ENCODE measurements at places on chromosomes 12 and 14.

DNA sequence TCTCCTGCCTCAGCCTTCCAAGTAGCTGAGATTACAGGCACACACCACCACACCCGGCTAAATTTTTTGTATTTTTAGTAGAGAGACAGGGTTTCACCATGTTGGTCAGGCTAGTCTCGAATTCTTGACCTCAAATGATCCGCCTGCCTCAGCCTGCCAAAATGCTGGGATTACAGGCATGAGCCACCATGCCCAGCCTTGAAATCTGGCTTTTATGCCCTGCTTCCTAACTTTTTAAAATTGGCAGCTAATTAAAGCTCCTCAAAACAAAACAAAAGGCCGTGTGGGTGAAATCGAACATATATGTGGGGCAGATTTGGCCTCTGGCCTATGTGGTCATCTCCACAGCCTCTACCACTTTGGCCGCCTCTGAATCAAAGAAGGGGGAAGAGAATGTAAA, 37.9 kb downstream of the KCTD10 start:
- DNase-seq: no peak

- no peak for DNase-seq
Measured at GRCh38 chr12:74337951-74338350, 199.7 kb upstream of the ATXN7L3B start.

- no peak for DNase-seq
Measured at GRCh38 chr12:99224237-99224636, 423.3 kb upstream of the GARIN6 start.

DNA sequence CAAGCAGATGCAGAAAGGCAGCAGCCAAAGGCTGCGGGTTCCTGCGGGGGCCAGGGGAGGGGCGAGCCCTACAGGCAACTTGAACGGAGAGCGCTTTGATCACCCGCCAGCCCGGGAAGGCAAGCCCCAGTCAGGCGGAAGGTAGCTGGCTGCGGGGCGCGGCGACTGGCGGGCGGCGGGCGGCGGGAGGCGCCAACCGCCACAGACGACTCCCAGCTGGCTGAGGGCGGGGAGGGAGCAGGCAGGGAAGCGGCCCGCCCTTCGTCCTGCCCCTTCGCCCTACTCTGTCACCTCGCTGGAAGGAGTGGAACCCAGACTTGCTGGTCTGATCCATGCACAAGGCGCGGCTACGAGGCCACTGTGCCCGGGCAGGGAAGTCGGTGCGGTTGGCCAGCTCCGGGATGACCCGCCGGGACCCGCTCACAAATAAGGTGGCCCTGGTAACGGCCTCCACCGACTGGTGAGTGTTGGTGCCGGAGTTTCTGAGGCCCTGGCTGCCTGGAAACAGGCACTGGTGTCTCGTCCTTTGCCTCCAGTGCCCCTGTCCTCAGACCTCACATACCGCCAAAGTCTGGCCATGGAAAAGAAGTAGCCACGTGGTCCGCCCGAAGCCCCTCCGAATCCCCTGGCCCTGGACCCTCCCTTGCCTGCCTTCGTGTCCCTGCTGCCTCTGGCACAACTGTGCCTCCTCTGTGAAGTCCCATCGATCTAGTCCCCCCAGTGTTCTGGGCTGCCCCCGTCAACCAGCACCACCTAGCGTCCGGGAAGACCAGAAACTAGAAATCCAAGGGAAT, 15.4 kb upstream of the CARMIL3 start:
- peak; percentile 75 for DNase-seq

DNA sequence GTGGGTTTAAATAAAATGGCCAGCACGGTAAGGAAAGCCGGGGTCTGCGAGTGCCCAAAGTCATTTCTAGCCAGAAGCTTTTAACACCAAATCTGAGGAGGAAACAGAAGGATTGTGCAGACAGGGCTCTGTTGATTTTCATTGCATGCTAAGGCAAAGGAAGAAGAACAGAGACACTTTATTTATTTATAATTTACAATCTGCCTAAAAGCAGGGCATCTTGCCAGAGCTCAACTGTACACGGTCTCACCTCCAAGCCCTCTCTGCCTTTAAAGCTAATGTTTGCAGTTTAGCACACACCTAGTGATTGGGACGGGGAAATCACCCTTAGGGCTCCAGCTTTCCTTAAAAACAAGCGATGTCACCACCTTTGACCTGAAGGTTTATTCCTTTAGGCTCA, 4.0 kb downstream of the KCNA5 start:
- no peak for DNase-seq

DNA sequence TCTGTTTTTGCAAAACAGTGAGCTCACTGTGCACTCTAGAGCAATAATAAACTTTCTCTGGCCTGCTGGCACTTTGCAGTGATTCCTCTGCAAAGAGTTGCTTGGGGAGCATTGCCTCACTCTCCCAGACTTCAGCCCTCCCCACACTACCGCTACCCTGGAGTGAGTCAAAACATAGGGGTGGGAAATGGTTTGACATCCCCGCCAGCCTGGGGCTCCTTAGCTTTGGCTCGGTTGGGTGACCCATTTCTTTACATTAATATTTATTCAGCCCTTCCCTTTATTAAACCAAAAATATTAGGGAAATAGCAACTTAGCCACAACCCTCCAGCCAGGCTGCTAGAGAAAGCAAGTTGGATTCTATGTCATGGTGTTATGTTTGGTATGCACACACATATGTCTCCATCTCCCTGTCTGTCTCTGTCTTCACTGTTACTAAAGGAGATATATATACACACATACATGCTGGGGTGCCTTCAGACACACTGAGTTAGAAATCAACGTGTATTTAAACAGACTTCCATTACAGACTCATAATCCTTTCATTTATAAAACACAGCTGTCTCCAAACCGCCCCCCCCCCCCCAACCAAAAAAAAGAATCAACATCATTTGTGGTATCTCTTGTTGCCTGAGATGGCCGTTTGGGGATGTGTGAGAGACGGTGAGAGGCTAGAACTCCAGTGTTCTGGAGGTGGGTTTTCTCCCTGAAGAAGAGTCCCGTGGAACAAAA, 3.4 kb upstream of the IRF2BPL start:
- DNase-seq: no peak

DNA sequence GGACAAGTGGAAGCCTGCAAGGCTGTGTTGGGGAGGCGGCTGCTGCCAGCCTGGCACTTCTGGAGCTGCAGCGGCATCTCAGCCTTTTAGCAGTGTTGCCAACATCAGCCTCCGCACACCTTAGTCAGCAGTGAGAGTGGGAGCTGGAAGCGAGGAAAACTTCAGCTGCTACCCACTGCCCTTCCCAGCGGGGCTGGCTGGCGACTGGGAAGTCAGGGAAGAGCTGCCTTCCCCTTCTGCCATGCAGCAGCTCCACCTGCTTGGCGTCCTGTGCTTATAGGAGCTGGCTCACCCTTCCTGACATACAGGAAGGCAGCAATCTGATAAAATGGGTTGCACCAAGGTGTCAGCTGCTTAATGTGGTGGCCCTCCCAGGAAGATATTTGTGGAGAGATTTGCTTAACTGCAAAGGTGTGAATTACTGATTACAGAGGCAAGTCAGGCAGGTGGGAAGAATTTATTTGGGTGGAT, 15.4 kb upstream of the PLEKHG3 start:
- no peak for DNase-seq

DNA sequence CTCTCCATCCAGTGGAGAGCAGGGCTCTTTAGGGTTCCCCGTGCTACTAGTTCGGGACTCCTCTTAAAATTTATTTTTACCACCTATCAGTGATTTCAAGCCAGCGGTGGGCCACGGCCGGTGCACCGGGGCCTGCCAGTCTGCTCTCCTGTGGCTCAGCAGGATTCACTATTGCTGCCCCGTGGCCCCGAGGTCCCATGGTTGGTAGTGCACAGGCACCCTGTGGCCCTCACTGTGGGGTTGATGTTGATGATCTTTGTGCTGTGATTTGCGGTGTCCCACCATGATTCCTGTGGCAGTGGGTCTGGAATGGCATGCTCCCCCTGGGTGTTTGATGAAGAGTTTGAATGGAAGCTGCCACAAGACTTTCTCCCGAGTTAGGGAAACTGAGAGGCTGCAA, 12.6 kb upstream of the MEG3 start:
- no peak for DNase-seq

DNA sequence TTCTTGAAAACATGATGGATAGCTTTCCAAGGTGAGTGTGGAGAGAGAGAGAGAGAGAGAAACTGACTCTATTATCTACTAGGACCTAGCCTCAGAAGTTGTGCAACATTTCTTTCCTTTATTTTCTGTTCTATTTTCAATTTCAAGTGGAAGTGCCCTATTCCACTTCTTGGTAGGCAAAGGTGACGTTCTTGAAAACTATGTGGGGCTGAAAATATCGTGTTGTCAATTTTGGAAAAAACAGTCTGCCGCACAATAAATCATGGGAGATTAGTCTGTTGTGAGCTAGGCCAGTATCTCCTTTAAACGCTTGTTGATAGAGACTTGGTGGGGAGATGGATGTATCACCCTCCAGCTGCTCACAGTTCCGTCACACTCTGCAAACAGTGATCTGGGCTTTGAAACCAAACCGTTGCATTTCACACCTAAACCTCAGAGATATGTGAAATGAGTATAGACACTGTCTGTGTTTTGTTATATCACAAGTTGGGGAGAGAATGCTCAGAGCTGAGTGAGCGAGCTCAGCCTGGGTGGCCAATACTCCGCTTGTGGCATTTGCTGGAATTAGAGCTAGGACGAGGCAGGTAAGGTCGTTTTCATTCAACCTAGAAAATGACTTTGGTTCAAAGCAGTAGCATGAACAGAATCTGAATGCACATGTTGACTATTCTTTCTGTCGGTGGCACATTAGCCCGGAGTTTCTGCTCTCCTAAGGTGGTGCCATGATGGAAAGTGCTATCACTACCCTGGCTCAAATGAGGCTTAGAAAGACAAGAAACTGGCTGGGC, 75.1 kb upstream of the ST8SIA1 start:
- DNase-seq: peak; percentile 66

- DNase-seq: no peak
Measured at GRCh38 chr12:25469861-25470260, 83.2 kb downstream of the LMNTD1 start.

DNA sequence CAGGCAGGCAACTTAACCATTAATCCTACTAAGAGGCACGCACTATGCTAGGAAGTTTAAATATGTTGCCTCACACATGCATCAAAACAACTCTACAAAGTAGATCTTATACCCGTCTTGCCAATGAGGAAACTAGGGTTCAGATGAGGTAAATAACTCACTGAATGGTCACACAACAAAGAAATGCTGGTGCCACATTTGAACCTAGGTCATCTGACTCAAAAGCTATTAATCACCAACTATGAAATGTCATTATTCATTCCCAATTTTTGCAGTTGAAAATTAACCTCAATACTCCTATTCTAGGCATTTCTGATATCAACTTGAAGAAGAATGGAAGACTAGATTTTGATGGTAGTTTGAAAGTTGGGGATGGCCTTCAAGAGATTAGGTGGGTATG, 2.8 kb upstream of the PYROXD1 start:
- no peak for DNase-seq

DNA sequence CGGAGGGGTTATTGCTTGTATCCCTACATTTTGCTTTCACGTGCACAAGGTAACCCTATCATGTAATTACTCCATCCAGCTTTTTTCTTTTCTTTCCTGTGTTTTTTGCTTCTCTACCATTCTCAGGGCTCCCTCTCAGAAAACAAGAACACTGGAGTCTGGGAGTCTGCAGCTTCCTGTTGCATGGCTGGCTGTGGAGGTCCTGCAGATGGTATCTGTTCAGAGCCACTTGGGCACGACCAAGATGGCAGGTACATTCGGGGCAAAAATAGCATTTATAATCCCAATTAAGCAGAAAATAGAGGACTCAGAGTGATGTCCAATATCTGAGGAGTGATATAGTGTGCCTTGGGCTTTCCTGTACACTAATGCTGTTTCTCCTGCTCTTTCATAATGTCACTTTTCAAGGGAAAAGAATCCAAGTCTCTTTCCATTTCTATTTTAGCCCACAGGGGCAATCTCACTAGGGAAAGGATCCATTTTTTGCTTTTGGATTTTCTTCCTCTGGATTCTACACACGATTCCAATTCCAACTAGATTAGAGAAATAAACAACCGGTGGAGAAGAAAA, 3.2 kb upstream of the NUMB start:
- no peak for DNase-seq

DNA sequence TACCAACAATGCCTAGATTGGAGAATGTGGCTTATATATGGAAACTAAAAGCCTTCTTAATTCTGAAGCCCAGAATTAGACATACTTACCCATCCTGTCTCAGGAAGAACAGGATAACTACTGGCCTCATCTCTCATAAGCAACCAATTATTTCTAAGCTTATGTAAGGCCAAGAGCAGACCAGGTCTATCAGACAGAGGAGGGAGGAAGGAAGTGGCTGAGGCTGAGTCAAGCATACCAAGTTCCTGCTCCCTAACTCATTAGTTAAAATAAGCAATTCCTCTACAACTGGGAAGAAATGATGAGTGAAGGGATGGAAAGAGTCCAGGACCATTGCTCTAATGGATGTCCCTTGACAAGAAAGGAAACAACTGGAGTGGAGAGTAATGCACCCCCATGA, 27.0 kb upstream of the INSM2 start:
- no peak for DNase-seq

- no peak for DNase-seq
Measured at GRCh38 chr12:2633176-2633824, 161.5 kb upstream of the FKBP4 start.

DNA sequence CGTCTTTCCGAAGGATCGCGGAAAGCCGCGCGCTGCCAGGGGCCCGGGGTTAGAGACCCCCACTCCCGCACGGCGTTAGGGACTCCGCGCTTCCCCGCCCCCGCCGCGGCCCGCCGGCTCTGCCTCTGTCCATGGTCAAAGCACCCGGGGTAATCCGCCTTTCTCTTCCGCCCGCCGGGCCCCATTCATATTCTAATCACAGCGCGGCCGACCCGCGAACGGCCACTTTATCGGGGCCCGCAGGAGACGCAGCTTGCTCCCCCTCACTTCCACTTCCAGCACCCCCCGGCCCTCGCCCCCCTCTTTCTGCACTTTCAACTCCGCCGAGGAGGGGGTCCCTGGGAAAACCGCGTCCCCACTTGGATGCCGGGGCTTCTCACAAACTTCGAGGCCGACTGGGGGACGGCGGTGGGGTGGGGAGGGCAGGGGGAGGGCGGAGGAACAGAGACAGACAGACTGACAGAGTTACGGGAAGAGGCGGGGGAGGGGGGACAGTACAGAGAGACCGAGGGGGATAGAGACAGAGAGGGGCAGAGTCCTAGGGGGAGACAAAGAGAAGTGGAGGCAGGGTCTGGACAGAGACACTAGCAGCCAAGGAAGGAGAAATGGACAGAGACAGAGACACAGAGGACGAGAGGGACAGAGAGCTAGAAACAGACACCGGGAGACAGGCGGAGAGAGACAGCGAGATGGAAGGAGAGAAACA, 1.1 kb upstream of the RFX4 start:
- DNase-seq: peak; percentile 26
